Activated naive CD8-positive, alpha-beta T cell treated with anti-CD3 and anti-CD28 coated beads for 36 hours (primary cell): ENCODE measurements at places on chromosomes 4 and X. TPM values are rescaled to one million over a fixed set of nuclear protein-coding genes. Genes with fewer than 3 reads are reported as not detected.

ADGRG2 gene
- not detected for total RNA-seq

SAGE1 gene
- not detected for total RNA-seq

DNA sequence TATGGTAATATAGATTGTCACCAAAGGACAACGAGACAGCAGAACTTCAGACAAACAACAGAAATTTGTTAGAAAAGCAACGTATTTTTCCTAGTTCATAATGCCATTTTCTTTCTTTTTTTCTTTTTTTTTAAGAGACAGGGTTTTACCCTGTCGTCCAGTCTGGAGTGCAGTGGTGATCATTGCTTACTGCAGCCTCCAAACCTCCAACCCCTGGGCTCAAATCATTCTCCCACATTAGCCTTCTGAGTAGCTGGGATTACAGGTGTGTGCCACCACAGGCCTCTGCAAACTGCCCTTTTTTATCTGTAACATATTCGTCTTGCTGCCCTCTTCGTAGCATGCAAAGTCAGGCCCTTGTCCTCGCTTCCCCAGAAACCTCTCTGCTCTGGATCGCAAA is 116.5 kb upstream of the PDLIM3 start:
- no peaks in the 10 kb centered on the region for H3K4me1 ChIP-seq
- H3K27me3 ChIP-seq, result peaks cover 8% of the 10 kb centered on the region
- no peak for DNase-seq
- H3K27ac ChIP-seq, result no peak overlapping the region
- no peak overlapping the region for H3K4me3 ChIP-seq
- no peaks in the 10 kb centered on the region for H3K36me3 ChIP-seq

GRCh38 chr4:44662623-44663005 is 11.2 kb upstream of the YIPF7 start:
- no peaks in the 10 kb centered on the region for H3K4me1 ChIP-seq
- peaks cover 11% of the 10 kb centered on the region for H3K27me3 ChIP-seq
- no peak overlapping the region for H3K27ac ChIP-seq
- H3K36me3 ChIP-seq, result no peaks in the 10 kb centered on the region

DNA sequence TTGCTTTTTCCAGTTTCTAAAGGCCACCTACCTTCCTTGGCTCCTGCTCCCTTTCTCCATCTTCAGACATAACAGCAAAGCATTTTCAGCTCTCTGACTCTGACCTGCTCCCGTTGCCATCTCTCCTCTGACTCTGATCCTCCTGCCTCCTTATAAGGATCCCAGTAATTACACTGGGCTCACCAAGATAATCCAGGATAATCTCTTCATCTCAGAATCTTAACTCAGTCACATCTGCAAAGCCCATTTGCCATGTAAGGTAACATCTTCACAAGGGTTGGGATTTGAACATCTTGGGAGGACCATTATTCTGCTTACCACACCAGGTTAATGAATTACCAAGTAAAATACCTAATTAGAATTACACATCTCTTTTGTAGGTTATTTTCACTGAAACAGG is 41.3 kb upstream of the MAGED1 start:
- no peak for DNase-seq
- peak overlapping the region; percentile 7 for H3K27ac ChIP-seq
- H3K27me3 ChIP-seq, result no peaks in the 10 kb centered on the region
- H3K4me1 ChIP-seq, result peaks cover 5% of the 10 kb centered on the region
- peaks cover 57% of the 10 kb centered on the region for H3K36me3 ChIP-seq
- H3K4me3 ChIP-seq, result no peak overlapping the region

DNA sequence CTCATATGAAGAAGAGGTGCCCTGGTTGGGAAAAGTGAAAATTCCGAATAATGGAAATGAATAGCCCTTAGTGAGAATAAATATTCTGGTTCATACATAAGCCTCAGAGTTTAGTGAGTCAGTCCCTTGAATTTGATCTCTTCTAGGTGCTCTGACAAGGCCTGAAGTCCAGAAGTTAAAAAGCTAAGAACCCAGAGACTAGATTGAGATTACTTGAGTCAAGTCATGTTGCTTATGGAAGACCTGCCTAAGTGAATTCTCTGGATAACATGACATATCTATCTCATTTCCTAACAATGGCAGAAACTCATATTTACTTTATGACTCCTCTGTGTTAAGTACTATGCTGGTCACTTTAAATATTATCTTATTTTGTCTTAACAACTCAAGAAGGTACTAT is 10.5 kb upstream of the PRSS48 start:
- no peak overlapping the region for H3K4me3 ChIP-seq
- H3K27ac ChIP-seq, result no peak overlapping the region
- H3K27me3 ChIP-seq, result peaks cover 4% of the 10 kb centered on the region
- no peaks in the 10 kb centered on the region for H3K4me1 ChIP-seq
- no peak for DNase-seq

DNA sequence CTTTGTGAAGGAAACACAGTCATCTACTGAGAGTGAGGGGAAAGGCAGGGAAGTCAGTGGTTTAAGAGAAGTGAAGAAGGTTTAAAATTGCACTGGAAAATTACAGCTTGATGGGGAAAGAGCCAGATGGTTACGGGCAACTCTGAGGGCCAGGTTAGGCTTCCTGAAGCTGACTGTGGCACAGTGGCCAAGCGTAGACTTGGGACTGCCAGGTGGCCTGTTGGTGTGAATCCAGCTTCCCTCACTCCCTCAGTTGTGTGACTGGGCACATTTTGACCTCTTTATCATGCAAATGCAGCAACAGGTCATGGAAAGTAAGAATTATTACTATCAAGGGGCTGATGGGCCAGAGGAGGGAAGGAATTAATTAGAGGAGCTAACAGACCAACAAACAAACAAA is 390.1 kb downstream of the UNC5C start:
- H3K36me3 ChIP-seq, result no peaks in the 10 kb centered on the region
- H3K4me3 ChIP-seq, result no peak overlapping the region
- no peak overlapping the region for H3K27ac ChIP-seq
- peaks cover 18% of the 10 kb centered on the region for H3K4me1 ChIP-seq
- no peaks in the 10 kb centered on the region for H3K27me3 ChIP-seq
- no peak for DNase-seq

- H3K4me3 ChIP-seq, result no peak overlapping the region
- H3K36me3 ChIP-seq, result no peaks in the 10 kb centered on the region
- H3K4me1 ChIP-seq, result no peaks in the 10 kb centered on the region
- no peak for DNase-seq
- no peaks in the 10 kb centered on the region for H3K27me3 ChIP-seq
- no peak overlapping the region for H3K27ac ChIP-seq
Measured at GRCh38 chrX:95505721-95506120, 1178.9 kb upstream of the DIAPH2 start.

DNA sequence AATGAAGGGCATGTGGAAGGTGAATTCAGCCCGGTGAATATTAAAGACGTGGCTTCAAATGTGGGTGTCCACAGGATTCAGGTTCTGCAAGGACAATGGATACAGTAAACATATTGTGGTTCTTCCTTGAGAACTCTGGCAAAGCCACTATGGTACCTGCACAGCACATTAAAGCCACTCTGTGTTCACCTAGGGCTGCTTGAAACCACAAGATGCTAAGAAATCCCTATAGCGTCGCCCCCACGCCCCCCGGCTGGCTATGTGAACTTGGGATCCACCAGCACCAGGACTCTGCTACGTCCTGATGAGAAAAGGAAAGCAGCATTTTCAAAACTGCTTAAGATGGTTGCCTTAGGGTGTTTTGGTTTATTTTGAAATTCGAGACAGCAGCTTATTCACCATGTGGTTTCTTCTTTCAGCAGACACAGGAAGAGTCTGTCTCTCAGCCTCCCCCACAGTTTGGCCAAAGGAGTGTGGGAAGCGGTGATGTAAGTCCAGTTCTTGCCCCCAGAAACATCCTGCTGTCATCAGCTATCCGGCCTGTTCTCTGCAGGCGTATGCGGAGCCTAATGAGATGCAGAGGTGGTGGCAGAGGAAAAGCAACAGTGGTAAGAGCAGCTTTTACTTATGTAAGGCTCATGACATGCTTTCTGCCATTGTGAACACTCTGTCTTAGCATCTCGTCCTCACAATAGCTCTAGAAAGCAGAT is 111.5 kb downstream of the AFAP1 start:
- H3K36me3 ChIP-seq, result peaks cover 44% of the 10 kb centered on the region
- no peak overlapping the region for H3K4me3 ChIP-seq
- peak; percentile 22 for DNase-seq
- peaks cover 26% of the 10 kb centered on the region for H3K4me1 ChIP-seq
- no peaks in the 10 kb centered on the region for H3K27me3 ChIP-seq

- H3K27ac ChIP-seq, result no peak overlapping the region
- no peaks in the 10 kb centered on the region for H3K36me3 ChIP-seq
- H3K27me3 ChIP-seq, result peaks cover 14% of the 10 kb centered on the region
- H3K4me1 ChIP-seq, result peaks cover 2% of the 10 kb centered on the region
- H3K4me3 ChIP-seq, result no peak overlapping the region
Measured at GRCh38 chr4:42904986-42905385, 12.5 kb downstream of the GRXCR1 start.

DNA sequence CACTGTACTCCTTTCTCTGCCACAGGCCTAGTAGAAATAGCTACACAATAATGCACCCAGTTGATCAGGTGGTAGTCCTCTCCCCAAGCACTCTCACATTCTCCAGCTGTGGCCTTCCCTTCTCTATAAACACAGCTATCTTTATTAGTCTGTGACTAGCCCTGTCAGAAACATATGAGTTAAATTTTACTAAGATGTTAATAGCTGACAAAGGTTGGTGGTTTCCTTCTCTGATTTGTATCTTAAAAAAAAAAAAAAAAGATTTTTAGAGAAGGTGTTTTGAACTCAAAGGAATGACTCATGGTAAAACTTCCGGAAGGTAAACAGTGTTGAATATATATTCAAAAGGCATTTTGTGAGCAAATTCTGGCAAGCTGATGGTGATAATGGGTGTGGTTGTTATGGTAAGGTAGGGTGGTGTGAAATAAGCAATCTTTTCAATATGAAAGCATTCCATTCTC is 327.4 kb downstream of the PPP3CA start:
- H3K27ac ChIP-seq, result no peak overlapping the region
- H3K4me3 ChIP-seq, result no peak overlapping the region
- peaks cover 9% of the 10 kb centered on the region for H3K36me3 ChIP-seq
- H3K27me3 ChIP-seq, result no peaks in the 10 kb centered on the region
- H3K4me1 ChIP-seq, result peaks cover 40% of the 10 kb centered on the region

DNA sequence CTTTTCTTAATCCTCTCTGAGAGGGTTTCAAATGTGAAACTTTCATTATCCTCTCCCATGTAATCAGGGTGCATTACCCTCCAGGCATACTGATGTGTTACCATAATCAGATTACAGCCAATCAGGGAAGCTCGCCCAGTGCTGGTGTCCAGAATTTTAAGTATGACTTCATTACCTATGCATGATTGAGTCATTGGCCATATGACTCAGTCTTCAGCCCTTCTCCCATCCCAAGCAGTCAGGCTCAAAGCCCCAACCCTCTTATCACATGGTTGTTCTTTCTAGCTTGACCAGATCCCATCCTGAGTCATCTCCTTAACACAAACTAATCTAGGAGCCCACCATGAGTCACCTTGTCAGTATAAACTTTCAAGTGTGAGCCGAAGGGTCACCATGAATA is 1668.1 kb upstream of the AGA start:
- H3K27me3 ChIP-seq, result no peaks in the 10 kb centered on the region
- H3K4me1 ChIP-seq, result no peaks in the 10 kb centered on the region
- H3K27ac ChIP-seq, result no peak overlapping the region
- no peaks in the 10 kb centered on the region for H3K36me3 ChIP-seq

DNA sequence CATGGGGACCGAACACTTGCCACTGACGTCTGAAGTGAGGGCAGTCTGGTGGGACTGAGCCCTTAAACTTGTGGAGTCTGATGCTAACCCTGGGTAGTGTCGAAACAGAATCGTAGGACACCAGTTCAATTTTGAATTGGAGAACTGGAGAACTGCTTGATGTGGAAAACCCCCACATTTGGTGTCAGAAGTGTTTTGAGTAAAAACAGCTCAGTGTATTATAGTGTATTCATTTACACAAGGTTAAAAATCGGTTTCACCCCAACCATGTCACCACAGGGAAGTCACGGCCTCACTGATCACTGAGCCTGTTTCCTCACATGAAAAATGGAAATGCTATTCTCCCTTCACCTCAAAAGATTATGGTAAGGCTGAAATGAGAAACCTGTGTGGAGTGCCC is 21.9 kb downstream of the PIN4 start:
- no peaks in the 10 kb centered on the region for H3K27me3 ChIP-seq
- no peak overlapping the region for H3K4me3 ChIP-seq
- no peak for DNase-seq
- H3K4me1 ChIP-seq, result no peaks in the 10 kb centered on the region

DNA sequence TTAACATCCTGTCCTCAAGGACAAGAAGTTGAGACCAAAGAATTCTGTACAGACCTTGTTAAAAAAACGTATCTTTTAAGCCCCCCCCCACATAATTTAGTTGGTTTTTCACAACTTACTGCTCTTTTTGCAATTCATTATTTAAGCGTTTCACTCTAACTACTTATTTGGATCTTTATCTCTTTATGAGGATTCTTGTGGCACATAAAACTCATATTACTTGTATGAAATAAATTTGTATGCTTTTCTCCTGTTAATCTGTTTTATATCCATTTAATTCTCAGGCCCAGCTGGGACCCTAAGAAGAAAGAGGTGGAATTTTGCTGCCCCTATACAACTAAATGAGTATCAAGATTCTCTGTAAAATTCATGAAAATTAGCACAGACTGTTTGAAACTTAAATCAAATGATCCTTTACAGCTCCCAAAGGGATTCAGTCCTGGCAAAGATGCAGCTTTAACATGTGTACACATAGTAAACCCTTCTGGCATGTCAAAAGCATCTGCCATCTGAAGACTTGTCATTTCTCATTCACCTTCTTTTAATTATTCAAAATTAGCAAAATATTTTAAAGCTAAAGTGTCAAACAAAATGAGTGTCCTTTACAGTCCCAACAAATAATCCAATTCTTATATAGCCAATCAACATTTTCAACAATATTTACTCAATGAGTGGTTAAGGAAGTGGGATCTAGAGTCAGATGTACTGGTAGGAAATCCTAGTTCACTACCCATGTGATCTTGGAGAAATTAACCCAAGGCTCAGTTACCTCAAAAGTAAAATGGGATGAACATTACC is 17.7 kb downstream of the ARAP2 start:
- H3K36me3 ChIP-seq, result peaks cover 26% of the 10 kb centered on the region
- H3K4me1 ChIP-seq, result peaks cover 69% of the 10 kb centered on the region
- no peak overlapping the region for H3K4me3 ChIP-seq

DNA sequence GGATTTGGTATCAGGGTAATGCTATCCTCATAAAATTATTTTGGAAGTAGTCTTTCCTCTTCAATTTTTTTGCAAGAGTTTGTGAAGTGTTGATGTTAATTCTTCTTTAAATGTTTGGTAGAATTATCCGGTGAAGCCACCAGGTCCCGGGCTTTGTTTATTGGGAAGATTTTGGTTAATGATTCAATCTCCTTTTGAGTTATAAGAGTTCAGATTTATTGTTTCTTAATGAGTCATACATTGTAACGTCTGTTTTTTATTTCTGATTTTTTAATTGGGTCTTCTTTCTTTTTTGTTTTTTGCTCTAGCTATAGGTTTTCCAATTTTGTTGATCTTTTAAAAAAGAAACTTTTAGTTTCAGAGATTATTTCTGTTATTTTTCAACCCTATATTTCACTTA is 412.3 kb downstream of the PDGFC start:
- H3K4me1 ChIP-seq, result no peaks in the 10 kb centered on the region
- H3K36me3 ChIP-seq, result no peaks in the 10 kb centered on the region
- H3K27ac ChIP-seq, result no peak overlapping the region
- H3K27me3 ChIP-seq, result peaks cover 3% of the 10 kb centered on the region
- DNase-seq, result no peak

- H3K4me3 ChIP-seq, result no peak overlapping the region
- H3K36me3 ChIP-seq, result peaks cover 17% of the 10 kb centered on the region
- no peaks in the 10 kb centered on the region for H3K27me3 ChIP-seq
- H3K4me1 ChIP-seq, result no peaks in the 10 kb centered on the region
Measured at GRCh38 chr4:142607976-142608375, 238.1 kb downstream of the INPP4B start.

- H3K27ac ChIP-seq, result no peak overlapping the region
- no peak for DNase-seq
- H3K27me3 ChIP-seq, result no peaks in the 10 kb centered on the region
- H3K4me1 ChIP-seq, result no peaks in the 10 kb centered on the region
- H3K36me3 ChIP-seq, result no peaks in the 10 kb centered on the region
Measured at GRCh38 chr4:165844161-165844560, 28.9 kb upstream of the TLL1 start.
